NCI-H1105 (cell line): ENCODE measurements at places on chromosomes 4 and X.

DNA sequence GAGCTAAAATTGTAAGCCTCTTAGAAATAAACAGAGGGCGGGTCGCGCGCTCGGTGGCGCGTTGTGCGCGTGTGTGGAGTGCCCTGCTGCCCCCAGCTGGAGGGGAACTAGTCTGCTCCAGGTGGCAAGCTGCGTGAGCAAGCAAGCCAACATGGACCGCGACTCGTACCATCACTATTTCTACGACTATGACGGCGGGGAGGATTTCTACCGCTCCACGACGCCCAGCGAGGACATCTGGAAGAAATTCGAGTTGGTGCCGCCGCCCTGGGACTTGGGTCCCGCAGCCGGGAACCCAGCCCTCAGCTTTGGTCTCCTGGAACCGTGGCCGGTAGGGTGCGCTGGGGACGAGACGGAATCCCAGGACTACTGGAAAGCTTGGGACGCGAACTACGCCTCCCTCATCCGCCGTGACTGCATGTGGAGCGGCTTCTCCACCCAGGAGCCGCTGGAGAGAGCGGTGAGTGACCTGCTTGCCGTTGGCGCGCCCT lies 66.1 kb downstream of the DNAAF6 start:
- no peak for DNase-seq

GRCh38 chr4:82255657-82256056 lies 118.1 kb downstream of the HNRNPD start:
- no peak for DNase-seq

- no peak for DNase-seq
Observed at GRCh38 chr4:132827522-132827921, 321.6 kb upstream of the PCDH10 start.

- no peak for DNase-seq
Observed at GRCh38 chrX:155899366-155899765, 18.2 kb downstream of the VAMP7 start.

- DNase-seq: no peak
Observed at GRCh38 chr4:143207555-143207954, 22.8 kb downstream of the USP38 start.

GRCh38 chrX:48719958-48720357 lies 23.4 kb downstream of the SUV39H1 start:
- no peak for DNase-seq

DNA sequence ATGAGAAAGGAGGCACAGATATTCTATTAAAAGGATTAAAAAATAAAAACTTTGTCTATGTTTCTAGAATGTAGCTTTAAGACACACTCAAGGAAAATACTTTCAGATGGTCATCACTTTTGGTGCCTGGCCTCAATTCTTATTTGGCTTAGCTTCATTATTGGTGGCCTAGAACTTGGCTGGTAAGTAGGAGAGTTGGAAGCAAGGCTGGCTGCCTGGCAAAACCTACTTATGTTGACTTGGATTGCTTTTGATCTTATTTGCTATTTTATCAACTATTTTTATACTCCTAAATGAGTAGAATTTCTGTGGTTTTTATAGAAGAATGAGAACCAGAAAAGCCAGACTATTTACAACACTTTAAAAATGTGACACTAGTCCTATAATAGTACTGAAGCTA lies 35.3 kb upstream of the JADE3 start:
- no peak for DNase-seq

GRCh38 chrX:29662759-29663503 lies 552.4 kb upstream of the MAGEB2 start:
- no peak for DNase-seq

- no peak for DNase-seq
Observed at GRCh38 chr4:153541456-153542096, 75.4 kb downstream of the TMEM131L start.

GRCh38 chr4:113012786-113013185 lies 36.7 kb upstream of the ANK2 start:
- DNase-seq: no peak

DNA sequence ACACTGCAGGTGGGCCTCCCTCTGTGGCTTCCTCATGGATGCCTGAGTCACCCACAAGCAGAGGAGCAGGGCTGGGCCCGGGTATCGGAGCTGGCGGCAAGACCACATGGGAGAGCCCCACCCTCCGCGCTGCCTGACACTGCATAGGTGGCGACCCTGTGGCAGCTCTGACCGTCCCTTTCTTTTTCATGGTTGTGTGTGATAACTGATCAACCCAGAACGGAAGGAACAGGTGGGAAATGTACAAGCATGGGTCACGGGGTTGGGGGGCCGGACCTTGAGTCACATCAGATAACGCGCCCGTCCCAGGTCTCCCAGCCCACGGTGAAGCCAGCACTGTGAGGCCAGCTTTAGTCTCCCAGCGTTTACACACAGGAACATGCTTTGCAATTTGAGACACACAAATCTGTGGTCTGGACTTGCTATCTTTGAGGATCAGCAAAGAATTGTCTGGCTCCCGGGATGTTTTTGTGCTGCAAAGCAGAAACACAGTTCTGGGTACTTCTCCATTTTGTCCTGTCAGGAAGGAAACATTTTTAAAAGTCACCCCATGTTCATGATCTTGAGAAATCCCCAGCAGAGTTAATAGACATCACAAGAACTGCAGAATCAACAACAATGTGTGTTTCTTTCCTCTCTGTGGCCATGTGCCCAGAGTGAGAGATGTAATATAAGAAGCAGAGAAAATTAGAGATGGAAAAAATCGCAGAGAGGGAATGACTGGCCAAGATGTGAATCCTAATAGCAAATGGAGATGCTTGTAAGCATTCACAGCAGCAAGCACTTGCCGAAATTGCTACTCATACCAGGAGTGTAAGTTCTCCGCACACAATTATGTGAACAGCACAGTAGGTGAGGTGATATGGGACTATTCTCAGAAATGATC lies 70.1 kb upstream of the CBR4 start:
- DNase-seq: no peak

DNA sequence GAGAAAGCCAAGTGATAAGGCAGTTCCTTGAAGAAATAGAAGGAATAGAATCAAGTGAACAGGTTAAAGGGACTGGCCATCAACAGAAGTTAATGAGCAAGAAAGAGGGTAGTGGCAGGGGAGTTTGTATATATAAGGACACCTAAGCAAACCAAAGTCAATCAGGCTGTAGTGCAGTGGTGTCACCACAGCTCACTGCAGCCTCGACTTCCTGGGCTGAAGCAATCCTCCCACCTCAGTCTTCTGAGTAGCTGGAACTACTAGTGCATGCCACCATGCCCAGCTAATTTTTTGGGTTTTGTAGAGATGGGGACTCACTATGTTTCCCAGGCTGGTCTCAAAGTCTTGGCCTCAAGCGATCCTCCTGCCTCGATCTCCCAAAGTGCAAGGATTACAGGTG lies 15.9 kb downstream of the ACOT9 start:
- no peak for DNase-seq

- no peak for DNase-seq
Observed at GRCh38 chr4:73272816-73273215, 14.2 kb upstream of the ANKRD17 start.

DNA sequence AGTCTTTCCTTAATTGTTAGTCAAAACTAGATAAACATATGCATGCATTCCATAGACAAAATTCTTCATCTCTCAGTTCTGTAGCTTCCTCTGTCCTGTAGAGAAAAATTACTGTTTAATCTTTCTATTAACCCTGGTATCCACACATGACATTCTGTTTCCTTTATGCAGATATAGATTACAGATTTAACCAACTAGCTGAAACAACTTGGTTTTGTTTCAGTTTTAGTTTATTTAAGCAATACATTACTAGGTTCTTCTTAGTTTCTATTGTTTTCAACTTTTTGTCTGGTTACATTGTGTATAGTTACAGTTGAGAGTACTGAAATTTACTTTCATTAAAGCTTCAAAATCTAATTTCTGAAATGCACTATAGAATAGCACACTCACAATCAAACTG lies 933.9 kb upstream of the EPHA5 start:
- no peak for DNase-seq

DNA sequence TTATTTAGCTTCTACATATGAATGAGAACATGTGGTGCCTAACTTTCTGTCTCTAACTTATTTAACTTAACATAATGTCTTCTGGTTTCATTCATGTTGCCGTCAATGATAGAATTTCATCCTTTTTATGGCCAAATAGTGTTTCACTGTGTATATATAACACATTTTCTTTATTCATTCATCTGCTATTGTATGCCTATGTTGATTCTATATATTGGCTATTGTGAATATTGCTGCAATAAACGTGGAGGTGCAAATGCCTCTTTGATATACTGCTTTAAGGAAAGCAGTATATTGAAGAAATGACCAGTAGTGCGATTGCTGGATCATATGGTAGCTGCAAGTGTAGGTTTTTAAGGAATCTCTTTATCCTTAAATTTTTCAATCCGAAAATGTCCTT lies 10.0 kb upstream of the CSN1S1 start:
- DNase-seq: no peak

DNA sequence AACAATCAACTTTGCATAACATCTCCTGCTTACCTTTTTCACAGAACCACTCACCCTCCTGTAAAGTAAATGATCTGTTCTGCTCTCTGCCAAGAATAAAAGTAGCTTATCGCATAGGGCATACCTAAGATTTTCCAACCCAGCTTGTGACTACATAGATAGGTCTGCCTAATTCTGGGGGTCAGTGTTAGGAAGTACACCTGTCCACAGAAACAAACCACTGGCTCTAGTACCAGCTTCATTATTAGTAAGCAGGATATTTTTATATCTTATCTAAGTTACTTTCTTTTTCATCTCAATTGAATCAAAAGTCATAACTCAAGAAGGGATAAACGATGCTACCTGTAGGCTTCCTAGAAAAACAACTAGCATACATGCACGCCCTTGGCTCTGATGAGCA lies 23.8 kb downstream of the CXCL1 start:
- DNase-seq: no peak

- DNase-seq: peak; percentile 9
Observed at GRCh38 chr4:74038425-74039314, at the start of gene CXCL3. TSS of gene CXCL3 (minus strand) at chr4:74038689. CDS start at chr4:74038611, 78 bp downstream.

DNA sequence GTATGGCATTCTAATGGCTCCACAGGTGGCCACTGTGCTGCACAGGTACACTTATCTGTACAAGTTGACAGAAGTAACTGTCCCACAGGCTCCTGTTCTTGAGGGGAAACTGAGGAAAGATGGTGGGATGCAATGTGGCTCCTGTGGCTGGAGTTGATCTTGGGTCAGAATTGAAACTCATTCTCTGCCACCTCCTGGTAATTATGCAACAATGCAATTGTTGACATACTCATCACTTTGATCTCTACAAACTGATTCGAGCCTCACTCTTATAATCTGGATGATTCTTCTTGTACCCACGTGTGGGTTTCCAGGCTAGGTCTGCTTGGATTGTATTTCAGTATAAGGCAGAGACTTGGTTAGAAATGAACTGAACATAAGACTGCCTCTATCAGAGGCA lies 148.8 kb downstream of the CCNG2 start:
- DNase-seq: no peak

- DNase-seq: no peak
Observed at GRCh38 chr4:78591404-78591803, 39.8 kb downstream of the ANXA3 start.

GRCh38 chrX:28321286-28321685 lies 266.0 kb upstream of the IL1RAPL1 start:
- DNase-seq: no peak

DNA sequence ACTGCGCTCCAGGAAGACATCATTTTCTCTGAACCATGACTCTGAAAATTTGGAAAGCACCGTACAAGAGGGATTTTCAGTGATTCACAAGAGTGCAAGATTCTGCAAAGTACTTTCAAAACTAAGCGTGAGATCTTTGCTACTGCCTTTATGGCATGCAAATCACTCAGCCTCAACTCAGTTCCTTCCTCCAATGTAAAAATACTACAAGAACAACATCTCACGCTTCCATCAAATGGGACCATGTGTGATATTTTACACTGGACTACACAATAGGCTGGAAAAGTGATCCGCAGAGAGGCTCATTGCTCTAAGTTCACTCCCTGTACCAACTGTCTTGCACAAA lies 674 bp upstream of the IL15 start:
- DNase-seq: no peak

DNA sequence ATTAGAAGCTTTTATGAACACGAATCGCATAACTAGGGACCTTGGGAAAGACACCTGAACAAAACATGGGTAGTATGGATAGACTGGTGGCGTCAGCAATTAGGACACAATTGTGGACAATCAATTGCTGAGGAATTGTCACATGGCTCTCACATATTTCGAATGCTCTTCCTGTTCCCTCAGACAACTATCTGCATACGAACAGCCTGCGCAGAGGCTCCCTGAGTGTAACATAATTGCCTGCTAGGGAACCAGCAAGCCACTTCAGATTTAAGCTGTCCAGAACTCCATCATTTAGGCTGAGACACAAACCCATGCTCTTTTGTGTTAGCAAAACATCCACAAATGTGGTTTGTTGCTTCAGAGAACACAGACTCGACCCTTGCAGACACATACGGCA lies 160.8 kb downstream of the MGST2 start:
- DNase-seq: no peak

DNA sequence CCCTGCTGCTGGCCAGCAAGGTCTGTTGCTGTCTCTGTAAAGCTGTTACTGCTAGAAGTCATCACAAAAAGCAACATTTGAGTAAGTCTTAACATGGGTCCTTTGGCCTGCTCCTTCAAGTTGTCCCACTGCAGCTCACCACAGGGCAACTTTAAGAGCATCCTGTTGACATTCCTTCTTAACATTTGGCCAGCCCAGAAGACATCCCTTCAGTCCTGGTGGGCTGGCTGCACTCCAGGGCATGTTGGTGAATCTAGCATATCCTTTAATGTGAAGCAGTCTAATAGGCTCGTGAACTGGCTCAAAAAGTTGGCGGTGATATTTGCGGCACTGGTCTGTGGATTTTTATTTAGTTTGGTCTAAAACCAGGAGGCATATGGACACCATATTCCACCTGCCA lies 92.2 kb upstream of the MAML3 start:
- no peak for DNase-seq

DNA sequence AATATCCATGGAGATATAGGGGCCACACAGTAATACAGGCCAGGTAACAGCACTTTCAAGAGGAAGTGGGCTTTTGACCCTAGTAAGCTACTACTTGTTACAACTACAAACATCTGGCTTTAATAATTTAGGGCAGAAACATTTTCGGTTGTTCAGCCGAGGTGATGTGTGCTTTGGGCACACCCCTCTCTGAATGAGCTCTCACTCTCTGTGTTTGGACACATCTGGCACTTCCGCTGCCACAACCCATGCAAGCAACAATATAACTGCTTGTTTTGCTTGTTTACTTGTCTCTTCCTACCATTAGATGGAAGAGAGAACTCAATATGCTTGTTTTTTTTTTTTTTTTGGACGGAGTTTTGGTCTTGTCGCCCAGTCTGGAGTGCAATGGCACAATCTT lies 277.2 kb downstream of the HS3ST1 start:
- no peak for DNase-seq

- peak; percentile 22 for DNase-seq
Observed at GRCh38 chrX:122026665-122027064, 979.3 kb downstream of the GLUD2 start.

DNA sequence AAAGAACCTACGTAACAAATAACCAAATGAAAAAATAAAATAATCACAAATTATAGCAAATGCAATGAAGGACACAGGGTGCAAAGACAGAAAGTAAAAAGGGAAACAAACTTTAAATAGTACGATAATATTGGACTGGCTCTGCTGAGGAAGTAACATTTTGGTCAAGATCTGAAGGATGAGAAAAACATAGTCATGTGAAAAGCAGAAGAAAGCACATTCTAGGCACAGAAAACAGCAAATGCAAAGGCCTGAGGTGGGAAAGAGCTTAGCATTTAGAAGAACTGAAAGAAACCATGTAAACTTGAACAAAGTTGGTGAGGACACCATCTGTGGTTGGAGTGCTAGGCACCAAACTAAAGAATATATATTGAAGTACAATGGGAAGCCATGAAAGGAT lies 111.2 kb downstream of the PPP3CA start:
- DNase-seq: no peak
